Astrocyte of the hippocampus (primary cell): ENCODE measurements at places on chromosomes 5 and 9.
A peak's percentile ranks its signal among the peaks of the same experiment; 100 is the strongest.

DNA sequence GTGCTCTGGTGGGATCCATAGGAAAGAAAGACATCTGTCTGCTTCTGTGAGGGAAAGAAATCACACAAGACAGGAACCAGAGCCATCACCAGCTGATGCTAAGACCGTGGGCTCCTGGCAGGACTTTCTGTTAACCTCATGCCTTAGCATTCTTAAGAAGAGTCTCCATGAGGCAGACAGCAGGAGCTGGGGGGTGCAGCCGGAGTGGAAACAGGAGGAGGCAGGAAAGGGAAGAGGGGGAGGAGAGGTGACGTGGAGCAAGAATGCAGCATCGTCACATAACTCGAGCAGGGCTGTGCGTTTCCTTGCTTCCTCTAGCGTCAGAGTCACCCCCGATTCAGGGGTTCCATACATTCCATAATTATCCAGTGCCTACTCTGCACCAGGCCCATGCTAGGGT, 53.6 kb downstream of the ERGIC1 start:
- DNase-seq, result peak; percentile 54

- DNase-seq, result no peak
Observed at GRCh38 chr9:84405667-84406066, 65.1 kb upstream of the SLC28A3 start.

DNA sequence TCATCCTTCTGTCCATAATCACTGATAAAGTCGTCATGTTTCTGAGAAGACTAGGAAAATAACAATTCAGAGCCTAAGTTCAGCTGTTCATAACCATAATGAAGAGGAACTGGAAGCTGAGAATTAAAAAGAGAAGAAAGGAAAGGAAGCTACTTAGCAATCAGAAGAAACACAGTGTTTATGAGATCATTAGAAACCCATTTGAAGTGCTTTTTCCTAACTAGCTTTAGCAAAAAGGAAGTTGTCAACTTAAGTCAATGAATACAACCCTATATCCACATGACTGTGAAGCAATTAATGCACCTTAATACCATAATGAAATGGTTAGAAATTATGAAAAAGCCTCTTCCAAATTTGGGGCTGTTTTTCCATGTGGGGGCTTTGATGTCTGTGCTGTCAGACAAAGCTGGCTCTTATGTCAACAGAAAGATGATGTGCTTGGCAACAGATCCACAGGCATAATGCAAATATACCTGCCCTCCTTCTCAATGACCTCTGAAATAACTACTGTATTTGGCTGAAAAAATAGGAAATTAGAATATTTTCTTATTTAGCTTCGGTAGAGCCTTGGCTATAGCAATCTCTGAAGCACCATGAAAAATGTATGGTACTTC, 463.5 kb downstream of the RASEF start:
- no peak for DNase-seq

DNA sequence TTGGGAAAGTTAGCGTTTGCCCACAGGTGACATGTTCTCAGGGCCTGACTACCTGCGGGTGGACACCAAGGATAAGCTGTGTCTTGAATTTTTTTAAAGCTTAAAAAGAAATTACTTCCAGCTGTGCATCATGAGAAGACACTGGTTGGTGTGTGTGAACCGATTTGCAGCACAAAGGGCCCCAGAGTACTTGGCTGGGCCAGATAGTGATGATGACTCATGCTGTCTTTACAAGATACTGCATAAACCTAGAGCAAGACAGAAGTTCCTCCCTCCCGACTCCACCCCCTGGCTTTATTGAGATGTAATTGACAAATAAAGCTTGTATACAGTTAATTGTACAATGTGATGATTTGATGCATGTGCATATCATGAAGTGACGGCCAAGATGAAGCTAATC, 212.8 kb downstream of the NXNL2 start:
- peak; percentile 68 for DNase-seq

- DNase-seq, result no peak
Observed at GRCh38 chr9:137876781-137877386, 698 bp upstream of the CACNA1B start.

GRCh38 chr9:123541411-123541810, 185.4 kb downstream of the CRB2 start:
- peak; percentile 65 for DNase-seq

GRCh38 chr5:114649878-114650277, 288.0 kb downstream of the KCNN2 start:
- DNase-seq, result no peak

GRCh38 chr9:32886021-32886420, 102.7 kb downstream of the TMEM215 start:
- peak; percentile 83 for DNase-seq

- no peak for DNase-seq
Observed at GRCh38 chr5:140827704-140828361, at the start of gene PCDHA6. Gene PCDHA6, plus strand, starts transcription at chr5:140827960. Its CDS starts 132 bp downstream, at chr5:140828092.
